ENCODE measurements at places on chromosomes 13 and 19. TPM values are rescaled to one million over a fixed set of nuclear protein-coding genes. Genes with fewer than 3 reads are reported as not detected.

ATP8B3 gene
- polyA plus RNA-seq: 1.7 TPM

RPL21 gene
- polyA plus RNA-seq: 4,649 TPM

ZNF616 gene
- polyA plus RNA-seq: not detected

ZNF724 gene
- polyA plus RNA-seq: 0.77 TPM

MTIF3 gene
- 77.7 TPM for polyA plus RNA-seq

All from immature natural killer cell (primary cell).